ENCODE measurements at places on chromosomes 12 and 14.

DNA sequence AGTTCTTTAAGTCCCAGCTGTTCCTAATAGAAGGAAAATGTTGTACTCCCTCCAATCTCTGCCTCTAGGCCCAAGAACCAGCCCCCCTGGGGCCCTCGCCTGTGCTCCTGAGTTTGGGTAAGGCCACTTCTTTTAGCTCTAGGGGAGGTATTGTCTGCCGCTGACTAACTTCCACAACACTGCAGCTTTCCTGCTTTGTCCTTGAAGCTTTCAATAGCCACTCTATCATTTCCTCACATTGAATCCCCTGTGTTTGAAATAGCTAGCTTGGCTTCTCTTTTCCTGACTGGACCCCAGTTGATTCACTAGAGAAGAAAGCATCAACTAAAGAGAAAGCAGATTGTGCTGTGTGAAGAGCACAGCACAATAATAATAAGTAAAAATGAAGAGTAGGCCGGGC lies 28.8 kb downstream of the KRT80 start:
- DNase-seq: no peak

DNA sequence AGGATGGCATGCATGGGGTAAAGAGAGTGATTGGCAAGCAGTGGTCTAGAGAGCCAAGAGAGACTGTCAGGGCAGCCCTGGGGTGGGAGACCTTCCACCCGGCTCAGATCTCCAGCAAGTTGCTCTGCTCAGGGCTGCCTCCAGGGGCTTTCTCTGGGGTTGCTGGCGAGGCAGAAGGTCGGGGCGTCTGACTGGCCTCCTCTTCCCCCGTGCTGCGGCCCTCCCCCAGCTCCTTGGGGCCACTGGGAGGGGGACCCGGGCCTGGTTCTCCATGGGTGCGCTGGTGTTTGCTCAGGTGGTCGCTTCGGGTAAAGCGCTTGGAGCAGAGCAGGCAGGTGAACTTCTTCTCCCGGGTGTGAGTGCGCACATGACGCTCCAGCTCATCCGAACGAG lies 6.6 kb upstream of the AAAS start:
- DNase-seq: no peak

DNA sequence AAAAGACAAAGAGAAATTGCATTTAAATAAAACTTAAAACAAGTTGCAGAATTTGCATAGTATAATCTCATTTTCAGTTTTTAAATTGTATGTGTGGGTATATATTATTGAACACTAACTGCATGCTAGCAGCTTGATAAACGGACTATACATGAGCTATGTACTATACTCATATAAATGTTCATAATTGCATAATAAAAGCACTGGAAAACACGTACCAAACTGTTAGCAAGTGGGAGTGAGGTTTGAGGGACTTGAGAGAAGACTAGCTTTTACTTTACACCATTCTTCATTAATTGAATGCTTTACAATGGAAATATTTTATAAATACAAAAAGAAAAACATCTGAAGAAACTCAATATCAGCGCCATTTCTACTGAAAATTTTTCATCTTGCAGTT lies 32.2 kb upstream of the MDM1 start:
- no peak for DNase-seq

DNA sequence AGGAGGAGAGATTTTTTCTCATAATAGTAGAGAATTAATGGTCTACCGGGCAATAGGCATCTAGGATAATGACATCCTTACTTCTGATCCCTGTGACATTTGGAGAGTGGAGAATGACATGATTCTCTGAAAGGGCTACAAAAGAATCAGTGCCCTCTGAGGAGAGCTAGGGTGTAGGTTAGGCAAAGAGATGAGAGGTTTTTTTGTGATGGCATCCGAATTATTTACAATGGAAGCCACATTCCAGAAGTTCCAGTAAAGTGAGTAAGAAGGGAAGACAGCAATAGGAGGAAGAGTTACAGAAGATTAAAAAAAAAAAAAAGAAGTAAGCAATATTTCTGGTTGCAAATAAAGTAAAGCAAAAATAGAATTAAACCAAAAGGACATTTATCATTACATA lies 478.0 kb downstream of the RMST start:
- DNase-seq: no peak

GRCh38 chr14:58769771-58770170 lies 132.0 kb downstream of the DACT1 start:
- no peak for DNase-seq

DNA sequence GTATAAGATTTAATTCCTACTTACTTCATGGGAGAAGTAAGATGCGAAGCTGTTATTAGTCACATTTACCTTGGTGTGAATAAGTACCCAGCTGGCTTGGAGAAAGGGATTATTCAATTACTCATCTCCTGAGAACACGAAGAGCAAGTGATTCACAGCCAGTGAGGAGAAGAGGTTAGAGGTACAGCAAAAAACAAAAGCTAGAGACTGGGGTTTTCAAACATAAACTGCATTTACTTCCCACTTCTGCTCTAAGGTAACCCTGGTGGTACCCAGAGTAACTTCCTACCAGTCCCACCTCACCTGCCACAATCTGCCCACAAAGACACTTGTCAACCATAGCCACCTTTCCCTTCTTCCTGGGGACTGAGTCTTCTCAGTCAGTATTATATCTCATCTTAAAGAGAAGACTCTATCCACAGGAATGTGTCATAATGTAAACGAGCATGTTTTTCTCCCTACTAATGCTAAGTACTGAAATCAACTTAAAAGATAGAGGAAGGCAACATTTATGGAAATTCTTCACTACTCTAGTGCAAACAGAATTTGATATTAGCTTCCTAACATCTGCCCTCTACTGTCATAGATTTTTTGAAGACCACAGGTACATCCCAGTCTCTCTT lies 6.0 kb upstream of the IL22 start:
- DNase-seq: no peak
